ENCODE measurements at places on chromosomes 2 and 18.

DNA sequence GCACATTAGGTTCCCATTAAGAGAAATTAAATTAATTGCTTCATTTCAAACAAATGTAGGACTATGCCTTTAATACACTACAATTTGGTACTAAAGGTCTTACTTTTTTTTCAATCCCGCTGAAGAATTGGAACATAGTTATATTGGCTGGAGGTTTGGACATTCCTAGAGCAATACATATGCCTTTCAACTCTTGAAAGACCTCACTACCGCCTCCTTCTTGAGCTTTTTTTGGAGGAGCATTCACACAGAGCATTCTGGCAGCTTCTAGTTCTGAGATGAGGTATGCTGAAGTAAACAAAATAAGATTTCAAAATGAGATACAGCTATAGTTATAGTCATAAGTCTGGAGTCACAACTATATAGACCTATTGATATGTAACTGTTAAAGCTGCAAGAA lies 10.9 kb downstream of the FAM98A start:
- peaks cover 76% of the 10 kb centered on the region for H3K4me1 ChIP-seq
- H3K36me3 ChIP-seq = peaks cover 59% of the 10 kb centered on the region
- H3K27ac ChIP-seq = no peak overlapping the region
- H3K4me3 ChIP-seq = no peak overlapping the region

DNA sequence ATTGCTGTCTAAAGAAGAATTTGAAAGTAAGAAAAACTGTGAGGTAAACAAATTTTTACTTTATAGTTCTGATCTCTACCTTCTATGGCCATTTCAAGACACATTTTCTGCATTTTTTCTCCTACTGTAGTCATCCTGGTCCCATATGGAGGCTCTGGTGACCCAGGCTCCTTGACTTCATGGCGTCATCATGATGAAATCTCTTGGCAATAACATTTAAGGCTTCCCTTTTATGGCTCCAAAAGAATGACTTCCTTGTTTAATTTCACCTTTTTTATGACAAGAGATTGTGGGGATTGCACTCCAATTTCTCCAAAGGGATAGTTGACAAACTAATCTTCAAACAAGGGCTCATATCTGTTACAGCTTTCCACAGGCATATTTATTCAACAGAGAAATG lies 143.0 kb upstream of the SCN7A start:
- H3K4me3 ChIP-seq = no peak overlapping the region
- DNase-seq = no peak
- no peaks in the 10 kb centered on the region for H3K4me1 ChIP-seq
- H3K36me3 ChIP-seq = no peaks in the 10 kb centered on the region

GRCh38 chr2:100610381-100610831 lies 47.6 kb downstream of the PDCL3 start:
- no peaks in the 10 kb centered on the region for H3K27me3 ChIP-seq
- DNase-seq = no peak
- H3K36me3 ChIP-seq = no peaks in the 10 kb centered on the region
- no peak overlapping the region for H3K27ac ChIP-seq

DNA sequence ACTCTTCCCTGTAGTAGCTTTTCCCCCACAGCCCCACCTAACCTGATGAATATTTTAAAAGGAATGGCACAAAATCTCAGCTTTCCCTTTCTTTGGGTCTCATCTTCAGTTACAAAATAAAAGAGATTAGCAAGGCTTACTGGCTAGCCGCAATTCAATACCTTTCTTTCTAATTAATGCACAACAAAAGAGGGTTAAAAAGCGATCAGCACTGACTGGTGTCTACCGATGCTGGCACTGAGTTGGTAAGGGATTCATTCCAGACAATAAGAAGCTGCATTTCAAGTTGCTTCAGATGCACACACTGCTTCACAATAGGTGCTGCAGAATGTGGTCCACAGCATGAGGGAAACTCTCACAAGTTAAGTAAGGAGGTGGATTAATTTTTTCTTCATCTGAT lies 41.9 kb downstream of the HDHD2 start:
- DNase-seq = no peak
- H3K36me3 ChIP-seq = peaks cover 48% of the 10 kb centered on the region
- no peaks in the 10 kb centered on the region for H3K27me3 ChIP-seq
- no peaks in the 10 kb centered on the region for H3K4me1 ChIP-seq
- no peak overlapping the region for H3K27ac ChIP-seq

- DNase-seq = no peak
- no peak overlapping the region for H3K4me3 ChIP-seq
- H3K36me3 ChIP-seq = no peaks in the 10 kb centered on the region
- no peak overlapping the region for H3K27ac ChIP-seq
- peaks cover 20% of the 10 kb centered on the region for H3K4me1 ChIP-seq
- no peaks in the 10 kb centered on the region for H3K27me3 ChIP-seq
Observed at GRCh38 chr2:173175222-173175621, 99.6 kb downstream of the MAP3K20 start.

DNA sequence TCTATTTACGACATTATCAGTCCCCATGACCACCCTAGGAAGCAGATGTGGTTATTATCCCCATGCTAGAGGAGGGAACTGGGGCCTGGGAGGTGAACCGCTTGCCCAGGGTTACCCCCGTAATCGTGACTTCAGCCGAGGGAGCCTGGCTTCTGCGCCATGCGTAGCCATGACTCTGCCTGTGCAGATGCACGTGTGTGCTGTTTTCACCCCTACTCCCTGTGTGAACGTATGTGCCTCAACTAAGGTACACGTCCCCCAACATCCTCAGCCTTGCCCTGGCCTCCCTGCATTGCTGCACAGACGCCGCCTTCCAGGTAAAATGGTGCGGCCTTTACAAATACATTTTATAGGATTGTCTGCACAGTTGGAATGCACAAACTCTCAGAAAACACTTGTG lies 40.2 kb downstream of the LPIN1 start:
- H3K27me3 ChIP-seq = no peaks in the 10 kb centered on the region
- no peak overlapping the region for H3K4me3 ChIP-seq
- peaks cover 8% of the 10 kb centered on the region for H3K4me1 ChIP-seq
- no peak for DNase-seq
- no peak overlapping the region for H3K27ac ChIP-seq

GRCh38 chr2:112629224-112629623 lies 16.5 kb upstream of the SLC20A1 start:
- no peak overlapping the region for H3K27ac ChIP-seq
- no peaks in the 10 kb centered on the region for H3K36me3 ChIP-seq
- no peaks in the 10 kb centered on the region for H3K27me3 ChIP-seq

DNA sequence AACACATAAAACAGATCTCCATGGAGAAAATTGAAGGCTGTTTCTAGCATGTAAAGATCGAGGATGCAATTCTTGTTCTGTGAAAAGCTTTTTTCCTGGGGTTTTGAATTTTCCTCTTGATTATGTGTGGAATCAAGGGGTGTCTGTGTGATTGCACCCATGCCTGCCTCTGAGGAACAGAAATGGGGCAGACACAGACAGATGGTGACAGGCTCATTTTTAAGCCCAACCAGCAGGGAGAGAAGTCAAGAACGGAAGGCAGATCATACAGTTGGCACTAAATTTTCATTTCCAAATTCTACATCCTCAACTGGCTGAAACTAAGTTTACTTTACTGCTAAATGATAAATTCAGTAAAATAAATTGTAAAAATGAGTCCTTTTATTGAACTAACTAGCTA lies 1037.7 kb upstream of the KLHL29 start:
- DNase-seq = no peak
- no peaks in the 10 kb centered on the region for H3K36me3 ChIP-seq
- H3K27ac ChIP-seq = no peak overlapping the region
- no peaks in the 10 kb centered on the region for H3K4me1 ChIP-seq

DNA sequence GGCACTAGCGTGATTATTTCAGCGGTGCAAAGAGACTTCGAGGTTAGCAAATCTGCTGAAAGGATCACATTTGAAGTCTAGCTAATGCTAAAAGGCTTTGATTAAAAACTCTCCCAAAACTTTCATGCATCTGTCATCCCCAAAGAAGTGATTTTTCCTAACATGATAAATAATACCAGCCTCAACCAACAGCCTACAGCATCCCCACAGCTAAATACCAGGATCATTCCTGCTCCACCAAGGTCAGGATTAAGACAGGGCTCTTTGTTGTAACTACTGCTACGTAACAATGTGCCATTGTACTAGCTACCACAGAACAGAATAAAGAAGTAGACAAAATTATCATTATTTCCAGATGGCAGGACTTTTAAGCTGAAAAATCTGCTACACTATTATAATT lies 1.6 kb downstream of the OR6B3 start:
- no peak overlapping the region for H3K27ac ChIP-seq
- peaks cover 7% of the 10 kb centered on the region for H3K27me3 ChIP-seq
- no peaks in the 10 kb centered on the region for H3K4me1 ChIP-seq
- DNase-seq = no peak
- H3K36me3 ChIP-seq = no peaks in the 10 kb centered on the region

GRCh38 chr2:8840475-8841091 lies 3.2 kb upstream of the KIDINS220 start:
- no peaks in the 10 kb centered on the region for H3K27me3 ChIP-seq
- H3K4me1 ChIP-seq = peaks cover 17% of the 10 kb centered on the region
- H3K27ac ChIP-seq = no peak overlapping the region
- no peaks in the 10 kb centered on the region for H3K36me3 ChIP-seq
- no peak for DNase-seq

GRCh38 chr2:152585830-152586484 lies 131.3 kb downstream of the PRPF40A start:
- no peak overlapping the region for H3K27ac ChIP-seq
- H3K36me3 ChIP-seq = peaks cover 4% of the 10 kb centered on the region
- H3K4me3 ChIP-seq = no peak overlapping the region
- H3K27me3 ChIP-seq = no peaks in the 10 kb centered on the region

DNA sequence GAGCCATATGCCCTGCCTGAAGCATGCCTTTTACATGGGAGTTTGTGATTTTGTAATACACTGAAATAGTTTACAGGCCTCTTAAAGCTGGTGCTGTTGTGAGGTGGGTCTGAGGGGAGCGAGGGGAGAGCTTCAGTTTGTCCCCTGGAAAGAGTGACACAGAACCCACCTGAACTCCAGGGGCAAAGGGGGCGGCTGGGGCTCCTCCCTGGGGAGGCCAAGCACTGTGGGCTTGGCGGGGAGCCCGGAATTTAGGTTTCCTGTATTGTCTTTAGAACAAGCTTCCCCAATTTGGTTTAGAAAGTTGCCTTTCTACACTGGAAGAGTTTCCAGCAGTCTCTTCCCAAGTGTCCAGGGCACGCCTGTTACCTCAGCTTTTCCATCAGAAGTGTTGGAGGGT lies 75.7 kb downstream of the VAPA start:
- H3K36me3 ChIP-seq = no peaks in the 10 kb centered on the region
- H3K4me1 ChIP-seq = peaks cover 24% of the 10 kb centered on the region
- peaks cover 8% of the 10 kb centered on the region for H3K27me3 ChIP-seq
- H3K4me3 ChIP-seq = no peak overlapping the region
- no peak overlapping the region for H3K27ac ChIP-seq

DNA sequence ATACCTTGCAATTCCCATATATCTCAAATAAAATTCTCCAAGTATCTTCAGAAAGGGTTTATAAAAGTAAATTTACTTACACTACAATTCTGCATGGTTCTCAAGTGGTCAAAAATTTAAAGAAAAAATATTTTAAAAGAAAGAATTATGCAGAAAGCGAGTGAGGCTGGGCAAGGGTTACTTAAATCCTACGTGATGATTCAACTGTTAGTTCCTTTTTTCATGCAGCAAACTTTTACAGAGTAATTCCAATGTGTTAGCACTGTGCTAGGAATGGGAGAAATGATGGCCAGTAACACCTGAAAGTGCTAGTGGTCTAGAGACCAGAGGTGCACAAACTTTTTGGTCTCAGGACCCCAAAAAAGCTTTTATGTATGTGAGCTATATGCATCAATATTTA lies 133.4 kb downstream of the ATAD2B start:
- H3K27me3 ChIP-seq = no peaks in the 10 kb centered on the region
- H3K4me1 ChIP-seq = peaks cover 14% of the 10 kb centered on the region
- H3K36me3 ChIP-seq = no peaks in the 10 kb centered on the region
- no peak overlapping the region for H3K4me3 ChIP-seq

DNA sequence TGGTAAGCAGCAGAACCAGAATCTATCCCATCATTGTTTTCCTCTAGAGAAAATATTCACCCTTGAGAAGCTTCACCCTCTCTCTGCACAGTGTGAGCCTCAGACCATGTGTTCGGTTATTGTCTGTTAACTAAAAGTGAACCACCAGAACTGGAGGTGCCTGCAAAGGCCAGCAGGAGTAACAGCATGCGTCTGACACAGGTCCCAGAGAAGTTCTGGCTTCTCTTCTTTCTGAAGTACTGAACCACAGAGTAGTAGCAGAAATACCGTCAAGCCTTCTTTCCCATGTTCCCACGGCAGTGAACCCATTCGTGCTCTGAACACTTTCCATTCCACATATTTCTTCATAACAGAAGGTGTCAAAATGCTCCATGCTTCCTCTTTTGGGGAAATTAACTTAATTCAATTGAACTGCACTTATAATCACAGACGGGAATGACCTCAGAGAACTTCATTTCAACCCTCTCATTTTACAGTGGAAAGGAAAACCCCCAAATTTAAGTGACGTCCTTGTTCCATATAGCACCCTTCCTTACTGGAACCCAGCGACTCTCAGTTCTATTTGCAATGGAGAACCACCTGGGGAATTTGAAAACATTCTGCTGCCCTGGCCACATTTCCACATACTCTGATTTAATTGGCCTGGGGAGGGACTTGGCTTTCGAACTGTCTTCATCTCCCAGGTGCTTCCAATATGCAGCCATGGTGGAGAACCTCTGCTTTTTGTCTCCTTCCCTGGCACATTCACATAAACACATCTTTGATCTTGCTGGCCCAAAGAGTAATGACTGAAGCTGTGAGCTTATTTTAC lies 519.1 kb downstream of the RNF144A start:
- DNase-seq = no peak
- H3K27me3 ChIP-seq = peaks cover 4% of the 10 kb centered on the region
- H3K36me3 ChIP-seq = no peaks in the 10 kb centered on the region
- peaks cover 6% of the 10 kb centered on the region for H3K4me1 ChIP-seq
- H3K27ac ChIP-seq = no peak overlapping the region

- DNase-seq = no peak
- H3K36me3 ChIP-seq = no peaks in the 10 kb centered on the region
Observed at GRCh38 chr2:107927034-107927534, 59.2 kb upstream of the SLC5A7 start.

- no peaks in the 10 kb centered on the region for H3K27me3 ChIP-seq
- H3K36me3 ChIP-seq = no peaks in the 10 kb centered on the region
- H3K4me3 ChIP-seq = peak overlapping the region; percentile 84
- no peak for DNase-seq
- peaks cover 31% of the 10 kb centered on the region for H3K4me1 ChIP-seq
- peak overlapping the region; percentile 98 for H3K27ac ChIP-seq
Observed at GRCh38 chr2:156436497-156437085, 412 bp downstream of the GPD2 start.

DNA sequence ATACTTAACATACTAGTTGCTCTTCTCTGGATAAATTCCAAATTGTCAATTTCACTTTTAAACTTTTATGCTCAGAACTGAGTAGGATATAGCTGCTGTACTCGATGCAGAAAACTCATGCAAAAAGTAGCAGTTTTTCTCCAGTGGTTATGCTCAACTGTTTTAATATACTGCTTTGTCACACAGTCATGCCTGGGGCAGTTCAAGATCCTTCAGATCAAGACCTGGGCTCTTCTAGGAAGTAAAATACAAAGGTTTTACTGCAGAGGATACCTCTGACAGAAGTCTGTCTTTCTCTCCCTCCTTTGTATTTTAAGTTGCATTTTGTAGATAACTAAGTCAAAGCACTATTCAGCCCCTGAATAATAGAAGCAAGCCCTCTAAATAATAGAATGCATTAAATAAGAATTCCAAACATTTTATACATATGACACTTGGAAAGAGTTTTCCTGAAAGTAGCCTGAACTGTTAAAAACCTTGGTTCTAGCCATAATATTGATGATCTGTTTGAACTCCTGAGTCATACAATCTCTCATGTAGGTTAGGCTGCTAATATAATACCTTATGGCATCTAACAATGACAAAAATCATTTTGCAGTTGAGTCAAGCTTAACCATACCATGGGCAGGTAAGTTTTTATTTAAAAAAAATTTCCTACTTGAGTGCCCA lies 183.3 kb upstream of the TRIB2 start:
- H3K27ac ChIP-seq = no peak overlapping the region
- peaks cover 11% of the 10 kb centered on the region for H3K4me1 ChIP-seq
- no peak overlapping the region for H3K4me3 ChIP-seq
- no peaks in the 10 kb centered on the region for H3K36me3 ChIP-seq

Measured in esophagus muscularis mucosa (tissue), 4 donors.